ENCODE measurements at places on chromosomes 5 and 9. TPM values are rescaled to one million over a fixed set of nuclear protein-coding genes. Genes with fewer than 3 reads are reported as not detected.

Gene SLC34A3
- not detected for total RNA-seq

Gene PCDHGC4
- 0.18 TPM for total RNA-seq

Gene SPEF2
- total RNA-seq = 1.6 TPM

Gene PELO
- total RNA-seq = 28.1 TPM

Gene FBP1
- total RNA-seq = not detected

Gene DNAJA1
- 385 TPM for total RNA-seq

Gene ZBTB5
- 9.8 TPM for total RNA-seq

Gene CDC20B
- not detected for total RNA-seq

Gene PCDHB5
- 20.6 TPM for total RNA-seq

Gene PDGFRB
- total RNA-seq = 9.4 TPM

Gene PSMB7
- total RNA-seq = 557 TPM

Gene SLC4A9
- total RNA-seq = not detected

Gene FOXI1
- total RNA-seq = not detected

Gene PCDHB3
- 0.11 TPM for total RNA-seq

Gene LHX3
- total RNA-seq = not detected

Gene HMCN2
- total RNA-seq = not detected

Gene SLC9A3
- 1.3 TPM for total RNA-seq

Gene PCDHA4
- 1.0 TPM for total RNA-seq

GRCh38 chr5:172350212-172351181 lies 66.9 kb upstream of the UBTD2 start:
- DNase-seq = no peak

GRCh38 chr5:43017428-43017815 lies 22.7 kb downstream of the ANXA2R start:
- peak; percentile 65 for DNase-seq

DNA sequence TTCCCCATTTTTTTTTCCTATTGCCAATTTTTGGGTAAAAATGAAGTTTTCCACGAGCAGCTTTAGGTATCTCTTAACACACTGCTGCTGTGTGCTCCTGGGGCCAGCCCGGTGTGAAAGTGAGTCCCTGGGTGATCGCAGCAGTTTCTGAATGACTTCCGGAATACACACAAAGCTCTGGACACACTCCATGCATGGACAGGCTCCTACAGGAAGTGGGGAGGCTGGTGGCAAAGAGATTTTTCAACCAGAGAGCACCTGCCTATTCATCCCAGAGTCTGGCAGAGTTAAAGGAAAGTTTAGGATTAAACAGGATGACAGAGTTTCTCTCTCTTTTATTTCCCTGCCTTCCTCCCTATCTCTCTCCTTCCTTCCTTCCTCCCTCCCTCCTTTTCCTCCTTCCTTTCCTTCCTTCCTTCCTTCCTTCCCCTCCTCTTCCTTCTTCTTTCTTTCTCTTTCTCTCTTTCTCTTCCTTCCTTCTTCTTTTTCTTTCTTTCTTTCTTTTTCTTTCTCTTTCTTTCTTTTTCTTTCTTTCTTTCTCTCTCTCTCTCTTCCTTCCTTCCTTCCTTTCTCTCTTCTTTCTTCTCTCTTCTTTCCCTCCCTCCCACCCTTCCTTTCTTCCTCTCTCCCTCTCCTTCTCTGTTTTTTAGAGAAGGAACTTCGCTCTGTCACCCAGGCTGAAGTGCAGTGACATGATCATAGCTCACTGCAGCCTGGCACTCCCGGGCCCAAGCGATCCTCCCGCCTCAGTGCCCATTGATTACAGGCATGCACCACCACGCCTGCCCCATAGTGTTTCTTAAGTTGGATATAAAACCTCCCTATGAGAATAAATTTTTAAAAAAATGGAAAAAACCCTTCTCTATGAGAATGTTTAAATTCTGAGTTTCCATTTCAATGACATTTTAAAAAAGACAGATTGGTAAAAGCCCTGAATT lies 38.7 kb upstream of the UBTD2 start:
- peak; percentile 49 for DNase-seq

DNA sequence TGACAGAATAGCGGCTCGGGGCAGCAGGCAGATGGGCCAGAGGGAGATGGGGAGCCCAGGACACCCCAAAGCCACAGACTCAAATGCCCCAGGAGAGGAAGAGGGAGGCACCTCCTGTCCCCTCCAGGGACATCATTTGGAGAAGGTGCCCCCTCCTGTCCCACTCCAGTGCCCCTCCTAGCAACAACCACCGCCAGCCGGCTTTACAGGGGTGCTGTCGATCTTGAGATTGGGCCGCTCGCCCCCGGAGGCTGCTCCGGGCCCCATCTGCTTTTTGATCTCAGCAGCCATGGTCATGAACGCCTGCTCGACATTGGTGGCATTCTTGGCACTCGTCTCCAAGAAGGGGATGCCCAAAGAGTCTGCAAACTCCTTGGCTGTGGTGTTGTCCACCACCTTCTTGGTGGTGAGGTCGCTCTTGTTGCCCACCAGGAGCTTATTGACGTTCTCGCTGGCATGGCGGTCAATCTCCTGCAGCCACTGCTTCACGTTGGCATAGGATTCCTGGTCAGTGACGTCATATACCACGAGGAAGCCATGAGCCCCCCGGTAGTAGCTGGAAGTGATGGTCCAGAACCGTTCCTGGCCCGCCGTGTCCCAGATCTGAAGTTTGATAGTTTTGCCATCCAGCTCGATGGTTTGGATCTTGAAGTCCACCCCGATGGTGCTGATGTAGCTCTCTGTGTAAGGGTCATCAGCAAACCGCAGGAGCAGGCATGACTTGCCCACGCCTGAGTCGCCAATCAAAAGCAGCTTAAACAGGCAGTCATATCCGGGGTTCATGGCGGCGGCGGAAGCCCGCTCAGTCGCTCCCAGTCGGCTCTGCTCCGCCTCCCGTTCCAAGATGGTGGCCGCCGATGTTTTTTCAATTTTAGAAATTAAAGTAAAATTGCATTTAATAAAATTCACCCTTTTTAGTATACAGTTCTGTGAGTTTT lies 14.0 kb upstream of the FRMPD1 start:
- DNase-seq = no peak

GRCh38 chr5:151651997-151652645 lies 34.6 kb downstream of the SPARC start:
- DNase-seq = peak; percentile 83

DNA sequence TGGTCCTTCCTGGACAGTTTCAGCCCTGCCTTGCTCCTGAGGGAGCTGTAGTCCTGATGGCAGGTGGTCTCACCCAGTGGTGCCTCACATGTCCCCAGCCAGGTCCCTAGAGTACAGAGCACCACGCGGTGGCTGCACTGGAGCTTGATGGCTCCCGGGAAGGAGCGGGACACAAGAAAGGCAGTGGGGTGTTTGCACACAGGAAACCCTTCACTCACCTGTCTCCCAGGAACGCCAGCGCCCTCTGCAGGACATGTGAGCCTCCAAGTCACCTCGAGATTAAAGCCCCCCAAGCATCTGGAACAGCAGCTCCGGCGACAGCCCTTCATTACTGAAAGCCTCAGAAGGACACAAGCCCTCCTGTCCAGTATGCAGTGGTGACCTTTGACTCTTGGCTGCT lies 19.9 kb upstream of the TMEM250 start:
- peak; percentile 80 for DNase-seq

GRCh38 chr5:150132740-150133139 lies 22.9 kb downstream of the PDGFRB start:
- no peak for DNase-seq

GRCh38 chr5:169870211-169870610 lies 110.1 kb downstream of the INSYN2B start:
- no peak for DNase-seq

DNA sequence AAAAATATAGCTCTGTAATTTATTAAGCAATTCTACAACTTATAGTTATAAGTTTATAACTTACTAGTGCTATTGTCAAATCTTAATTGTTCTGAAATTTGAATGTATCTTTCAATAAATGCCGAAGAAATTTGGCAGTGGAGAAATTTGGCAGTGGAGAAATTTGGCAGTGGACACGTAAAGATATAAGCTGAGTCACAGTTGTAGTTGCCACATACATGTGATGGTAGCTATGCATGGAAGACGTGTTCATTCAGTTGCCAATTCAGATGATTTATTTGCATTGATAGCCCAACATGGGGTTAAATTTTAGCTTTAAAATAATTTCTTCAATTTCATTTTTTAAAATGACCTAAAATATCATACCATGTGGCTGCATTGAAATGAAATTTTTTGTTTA lies 127.8 kb upstream of the NR4A3 start:
- DNase-seq = no peak

DNA sequence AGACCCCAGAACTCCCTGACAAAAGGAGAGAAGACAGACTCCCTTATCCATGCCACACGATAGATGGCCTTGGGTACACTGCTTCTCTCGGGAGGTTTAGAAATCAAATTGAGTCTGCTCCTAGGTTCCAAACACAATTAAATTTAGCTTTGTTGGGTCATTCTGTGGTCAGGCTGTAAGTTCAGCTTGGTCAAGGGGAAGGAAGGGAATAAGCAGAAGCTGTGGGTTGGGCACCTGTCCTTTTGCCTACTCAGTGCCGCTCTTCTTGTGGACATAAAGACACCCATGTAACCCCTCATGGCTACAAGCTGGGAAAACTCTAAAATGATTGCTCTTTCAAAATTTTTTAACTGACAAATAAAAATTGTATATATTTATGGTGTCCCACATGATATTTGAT lies 19.1 kb upstream of the AK3 start:
- no peak for DNase-seq

DNA sequence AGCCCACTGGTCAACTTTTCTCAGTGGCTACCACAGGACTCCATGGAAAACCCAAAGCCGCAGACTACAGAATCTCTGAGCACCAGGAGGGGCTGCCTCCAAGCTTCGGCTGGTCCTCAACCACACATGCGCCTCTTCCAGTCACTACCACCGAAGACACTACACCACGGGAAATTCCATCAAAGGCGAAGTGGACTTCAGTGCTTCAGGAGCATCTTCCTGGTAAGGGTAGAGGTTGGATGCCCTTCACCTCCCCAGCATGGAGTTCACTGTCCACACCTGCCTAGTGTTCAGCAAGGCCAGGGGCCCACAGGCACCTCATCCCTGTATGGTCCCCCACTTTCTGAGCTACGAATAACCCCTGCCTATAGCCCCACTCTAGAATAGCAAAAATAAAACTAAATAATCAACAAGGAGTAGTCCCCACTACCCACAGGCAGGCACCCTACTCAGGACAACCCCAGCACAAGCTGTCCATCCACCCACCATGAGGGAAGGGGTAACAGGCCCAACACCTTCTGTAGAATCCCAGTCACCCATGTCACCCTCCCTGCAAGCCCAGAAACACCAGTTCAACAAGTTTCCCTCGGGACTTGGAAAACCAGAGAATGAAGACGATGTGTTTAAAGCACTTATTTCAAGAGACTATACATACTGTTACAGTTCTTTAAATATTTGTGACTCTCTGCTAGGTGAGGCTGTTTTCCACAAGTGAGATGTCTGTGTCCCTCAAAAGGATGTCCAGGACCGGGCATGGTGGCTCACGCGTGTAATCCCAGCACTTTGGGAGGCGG lies 2.6 kb downstream of the VDAC1 start:
- DNase-seq = no peak

- DNase-seq = no peak
Observed at GRCh38 chr5:156258934-156259333, 68.0 kb upstream of the SGCD start.

DNA sequence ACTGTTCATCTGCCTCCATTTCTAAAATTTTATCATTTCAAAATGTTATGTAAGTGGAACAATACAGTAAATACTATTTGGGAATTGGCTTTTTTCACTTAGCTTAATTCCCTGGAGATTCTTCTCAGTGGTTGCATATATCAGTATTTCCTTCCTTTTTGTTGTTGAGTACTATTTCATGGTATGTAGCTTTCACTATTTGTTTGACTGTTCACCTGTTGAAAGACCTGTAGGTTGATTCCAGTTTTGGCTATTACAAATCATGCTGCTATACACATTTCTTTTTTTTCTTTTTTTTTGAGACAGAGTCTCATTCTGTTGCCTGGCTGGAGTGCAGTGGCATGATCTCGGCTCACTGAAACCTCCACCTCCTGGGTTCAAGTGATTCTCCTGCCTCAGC lies 33.0 kb upstream of the PWWP2A start:
- DNase-seq = no peak

GRCh38 chr9:134303601-134304000 lies 22.7 kb upstream of the RXRA start:
- DNase-seq = no peak

- DNase-seq = no peak
Observed at GRCh38 chr5:143153332-143154119, 250.0 kb downstream of the NR3C1 start.

DNA sequence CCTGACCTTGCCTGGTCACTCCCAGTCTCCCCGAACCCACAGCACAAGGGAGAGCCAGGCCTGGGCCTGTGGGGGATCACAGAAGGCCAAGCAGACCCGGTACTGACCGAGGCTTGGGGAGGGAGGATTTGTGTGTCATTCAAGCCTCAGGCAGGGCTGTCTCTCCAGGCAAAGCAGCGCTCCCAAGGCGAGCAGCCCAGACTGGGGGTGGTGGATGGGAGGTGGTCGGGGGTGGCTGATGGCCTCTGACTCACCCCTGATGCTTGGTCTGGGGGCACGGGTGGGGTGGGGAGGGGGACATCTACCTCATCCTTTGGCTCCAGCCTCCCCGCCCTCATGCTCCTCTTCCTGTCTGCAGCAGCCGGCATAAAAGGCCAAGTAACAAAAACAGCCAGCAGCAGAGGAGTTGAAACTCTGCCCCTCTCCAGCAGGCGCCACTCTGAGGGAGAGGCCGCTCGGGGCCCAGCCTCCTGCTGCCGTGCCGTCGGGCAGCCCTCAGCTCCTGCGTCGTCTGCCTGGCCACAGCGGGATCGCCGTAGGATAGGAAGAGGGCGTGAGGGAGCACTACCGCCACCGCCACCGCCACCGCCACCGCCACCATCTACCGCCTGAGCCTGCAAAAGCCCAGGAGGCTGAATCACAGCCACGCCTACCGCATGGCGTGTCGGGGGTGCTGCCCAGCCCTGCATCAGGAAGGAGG lies 166.0 kb downstream of the OLFM1 start:
- DNase-seq = peak; percentile 84

GRCh38 chr5:176169393-176170063 lies 68.7 kb upstream of the SIMC1 start:
- DNase-seq = no peak

DNA sequence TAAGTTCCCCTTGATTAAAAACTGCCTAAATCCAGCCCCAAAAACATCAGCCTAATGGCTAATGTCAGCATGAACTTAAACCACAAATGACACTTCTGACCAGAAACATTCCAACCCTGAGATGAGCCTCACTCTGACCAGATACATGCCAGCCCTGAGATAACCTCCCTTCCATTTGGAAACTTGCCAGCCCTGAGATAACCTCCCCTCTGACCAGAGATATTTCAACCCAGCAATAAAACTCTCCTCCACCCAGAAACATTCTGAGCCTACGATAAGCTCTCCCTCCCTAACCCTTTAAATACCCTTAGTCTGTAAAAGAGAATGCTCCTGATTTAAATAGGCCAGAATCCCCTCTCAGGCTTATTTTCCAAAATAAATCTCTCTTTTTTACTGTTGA lies 1035.7 kb upstream of the NUDT12 start:
- no peak for DNase-seq

DNA sequence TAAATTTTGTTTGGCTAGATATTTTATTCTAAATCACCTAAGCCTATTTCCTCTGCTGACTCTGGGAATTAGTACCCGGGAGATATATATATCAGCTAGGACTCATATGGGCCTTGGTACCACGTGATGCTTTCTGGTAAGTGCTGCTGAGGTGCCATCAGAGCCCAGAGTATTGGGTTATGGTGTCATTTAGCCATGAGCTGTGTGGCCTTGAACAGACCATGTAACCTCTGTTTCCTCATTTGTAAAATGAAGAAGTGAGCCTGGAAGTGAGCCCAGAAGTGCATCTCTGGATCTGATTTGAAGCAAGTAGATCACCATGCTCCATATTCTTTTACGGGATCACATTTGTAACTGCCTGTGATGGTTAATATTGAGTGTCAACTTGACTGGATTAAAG lies 126.1 kb downstream of the GPBP1 start:
- DNase-seq = no peak

- no peak for DNase-seq
Observed at GRCh38 chr9:82475584-82476301, 487.2 kb downstream of the SPATA31D1 start.

All from Daoy (cell line).